Stimulated activated CD4-positive, alpha-beta T cell treated with anti-CD3 and anti-CD28 coated beads, Interleukin-12 subunit alpha, Interleukin-12 subunit beta, amount 100 ng/mL, for 24 hours (primary cell): ENCODE measurements at places on chromosomes 5 and 9.

GRCh38 chr5:112183874-112184273, 235.2 kb downstream of the EPB41L4A start:
- no peak for DNase-seq

DNA sequence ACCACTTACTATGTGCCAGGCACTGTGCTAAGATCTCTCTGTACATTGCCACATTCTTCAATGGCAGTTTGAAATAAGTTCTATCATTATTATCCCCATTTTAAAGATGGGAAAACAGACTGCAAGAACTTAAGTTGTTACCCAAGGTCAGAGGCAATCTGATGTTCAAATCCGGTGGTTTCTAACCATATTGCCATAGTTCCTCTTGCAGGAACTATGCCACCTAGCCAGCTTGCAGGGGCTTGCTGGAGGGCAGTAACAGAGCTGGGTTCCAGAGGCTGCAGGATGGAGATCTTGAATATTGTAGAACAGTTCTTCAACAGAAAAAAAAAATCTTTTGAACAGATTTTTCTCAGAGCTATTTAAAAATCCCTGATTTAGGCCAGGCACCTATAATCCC, 71.8 kb upstream of the TNFAIP8 start:
- DNase-seq = no peak

- no peak for DNase-seq
Observed at GRCh38 chr5:117999939-118000549, 988.3 kb downstream of the DTWD2 start.

GRCh38 chr5:53373451-53374158, 106.8 kb upstream of the FST start:
- no peak for DNase-seq

GRCh38 chr9:105187781-105188180, 56.7 kb upstream of the SLC44A1 start:
- no peak for DNase-seq

- DNase-seq = no peak
Observed at GRCh38 chr9:115340314-115340713, 222.4 kb upstream of the TNC start.

DNA sequence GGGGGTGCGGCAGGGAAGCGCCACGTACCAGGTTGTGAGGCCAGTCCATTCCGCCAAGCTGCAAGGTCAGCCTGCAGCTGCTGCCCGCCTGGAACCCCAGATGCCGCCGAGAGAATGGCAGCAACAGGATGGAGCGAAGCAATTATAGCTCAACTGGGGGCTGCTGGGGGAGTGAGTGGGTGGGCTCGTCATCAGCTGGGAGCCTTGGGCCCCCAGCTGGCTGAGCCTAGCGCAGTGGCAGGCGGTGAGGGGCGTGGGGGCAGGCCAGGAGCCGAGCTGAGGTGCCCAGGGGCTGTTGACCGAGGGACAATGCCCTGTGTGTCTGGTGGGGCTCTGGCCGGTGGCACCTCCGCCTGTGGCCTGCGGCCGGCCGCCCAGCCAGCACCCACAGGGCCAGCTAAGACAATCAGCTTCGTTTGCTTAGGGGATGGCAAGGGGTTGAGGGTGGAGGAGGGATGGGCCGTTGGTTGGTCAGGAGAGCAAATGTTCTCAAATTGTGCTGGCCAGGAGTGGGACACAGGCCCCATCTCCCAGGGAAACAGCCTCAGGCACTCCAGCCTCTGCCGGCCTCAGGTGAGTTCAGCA, at the start of gene IL17B:
TSS of gene IL17B (minus strand) at position 116 of the 585 bp plus-strand sequence. CDS start at position 49, 67 bp downstream.
- no peak for DNase-seq

GRCh38 chr5:1522601-1523479, 920 bp downstream of the LPCAT1 start:
- no peak for DNase-seq

DNA sequence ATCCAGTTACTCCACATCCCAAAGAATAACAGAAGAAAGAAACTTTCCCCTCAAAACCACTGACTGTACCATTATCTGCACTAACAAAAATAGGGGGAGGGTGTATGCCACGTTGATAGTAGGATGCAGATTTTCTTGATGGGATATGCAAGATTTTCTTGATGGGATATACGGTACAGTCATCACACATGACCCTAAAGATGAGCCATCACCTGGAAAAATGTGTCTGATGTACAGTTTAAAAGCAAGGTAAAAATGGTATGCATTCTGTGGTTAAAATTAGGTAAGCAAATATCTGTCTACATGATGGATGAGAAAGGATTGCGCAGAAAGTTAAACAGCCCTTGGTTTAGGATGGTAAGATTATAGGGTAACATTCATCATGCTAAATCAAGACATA, 8.6 kb downstream of the COL23A1 start:
- no peak for DNase-seq
